ENCODE measurements at places on chromosomes 7 and 10.

- DNase-seq, result no peak
Observed at GRCh38 chr7:78323118-78323517, 524.5 kb downstream of the PHTF2 start.

DNA sequence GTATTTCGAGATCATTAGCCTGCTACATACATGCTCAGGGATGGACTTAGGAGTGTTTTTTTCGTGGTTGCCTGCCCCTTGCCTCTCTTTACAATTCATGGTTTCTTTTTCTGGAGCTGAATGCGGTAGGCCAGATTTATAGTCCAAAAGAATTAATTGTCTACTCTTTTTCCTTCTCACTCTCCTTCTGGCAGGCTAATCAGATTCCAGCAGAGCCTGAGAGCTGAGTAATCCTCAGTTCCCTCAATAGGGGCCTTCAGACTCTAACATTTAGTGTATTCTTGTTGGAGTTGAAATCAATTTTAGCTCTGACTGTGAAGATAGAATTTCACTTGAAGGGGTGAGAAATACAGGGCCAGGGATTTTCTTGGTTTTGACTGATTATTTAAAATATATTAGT lies 16.4 kb downstream of the SORCS3 start:
- no peak for DNase-seq

GRCh38 chr7:150479023-150479716 lies 28.7 kb downstream of the GIMAP8 start:
- peak; percentile 22 for DNase-seq

DNA sequence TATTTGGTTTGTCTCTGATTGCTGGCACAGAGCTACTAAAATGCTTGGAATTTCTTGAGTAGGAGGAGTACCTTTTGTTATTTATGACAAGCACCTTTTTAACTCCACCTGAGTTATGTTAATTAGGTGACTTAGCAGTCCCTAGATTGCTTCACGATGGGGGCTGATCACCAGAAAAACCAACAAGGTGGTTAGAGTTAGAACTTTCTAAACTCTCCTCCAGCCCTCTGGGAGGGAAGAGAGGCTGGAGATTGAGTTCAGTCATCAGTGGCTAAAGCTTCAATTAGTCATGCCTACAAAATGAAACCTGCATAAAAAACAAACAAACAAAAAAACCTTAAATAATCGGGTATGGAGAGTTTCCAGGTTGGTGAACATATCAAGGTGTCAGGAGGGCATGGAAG lies 23.6 kb upstream of the ING3 start:
- no peak for DNase-seq

GRCh38 chr7:107109955-107110354 lies 58.8 kb upstream of the HBP1 start:
- DNase-seq, result no peak

GRCh38 chr10:72228318-72228751 lies 12.3 kb upstream of the ASCC1 start:
- no peak for DNase-seq

GRCh38 chr10:121926671-121927317 lies 1.0 kb downstream of the ATE1 start:
- DNase-seq, result no peak

DNA sequence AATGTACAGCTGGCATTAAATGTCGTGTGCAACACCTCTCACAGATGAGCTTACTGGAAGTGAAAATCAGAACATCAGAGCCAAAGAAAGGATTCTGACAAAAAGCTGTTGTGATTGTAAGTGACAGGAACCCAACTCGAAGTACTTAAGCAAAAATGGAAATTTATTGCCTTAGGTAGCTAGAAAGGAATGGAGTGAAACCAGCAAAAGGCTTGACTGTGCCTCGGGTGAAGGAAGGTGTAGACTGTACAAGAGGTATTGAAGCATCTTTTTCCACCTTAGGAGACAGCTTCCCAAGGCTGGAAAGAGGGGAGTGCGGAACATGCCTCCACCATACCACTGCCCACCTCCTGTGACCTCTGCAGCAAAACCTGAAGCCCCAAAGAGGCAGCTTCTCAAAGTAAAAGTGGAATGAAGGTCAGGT lies 27.3 kb upstream of the ITGB1 start:
- no peak for DNase-seq

- no peak for DNase-seq
Observed at GRCh38 chr7:24609570-24609969, 36.3 kb downstream of the PALS2 start.

GRCh38 chr10:22945934-22946673 lies 18.3 kb downstream of the ARMC3 start:
- DNase-seq, result no peak

DNA sequence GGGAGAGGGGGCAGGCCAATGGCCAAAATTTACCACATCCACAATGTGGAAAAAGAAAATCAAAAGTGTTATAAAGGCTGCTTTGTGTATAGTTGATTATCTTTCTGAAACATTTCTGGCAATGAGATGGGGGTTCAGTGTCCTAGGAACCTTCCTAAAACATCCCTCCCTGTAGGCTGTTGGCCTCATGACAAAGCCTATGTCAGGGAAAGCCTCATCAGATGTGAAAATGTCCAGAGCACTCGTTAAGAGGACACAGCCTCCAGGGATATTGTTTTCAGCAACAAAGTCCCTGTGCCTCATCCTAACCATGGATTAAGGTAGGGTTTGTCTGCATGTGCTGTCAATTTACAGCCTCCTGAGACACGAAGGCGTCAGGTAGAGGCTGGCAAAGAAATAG lies 17.0 kb downstream of the SUN3 start:
- no peak for DNase-seq

DNA sequence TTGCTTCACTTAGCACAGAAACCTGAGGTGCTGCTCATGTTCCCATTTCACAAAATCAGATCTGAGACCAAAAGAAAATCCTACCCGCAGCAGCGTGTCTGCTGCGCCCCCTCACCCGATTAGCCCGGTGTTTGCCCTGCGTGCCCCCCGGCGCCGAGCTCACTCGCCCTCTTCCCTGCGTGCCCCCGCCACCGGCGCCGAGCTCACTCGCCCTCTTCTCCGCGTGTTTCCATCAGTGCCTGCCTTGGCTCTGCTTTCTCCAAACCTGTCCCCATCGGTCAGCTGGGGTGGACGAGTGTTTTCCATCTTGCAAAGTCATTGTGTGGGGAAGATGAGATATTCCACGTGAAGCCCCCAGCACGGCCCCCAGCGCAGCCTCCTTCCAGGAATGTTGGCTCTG lies 225.3 kb upstream of the PITRM1 start:
- DNase-seq, result no peak

GRCh38 chr7:73700069-73700423 lies 16.6 kb downstream of the BUD23 start:
- no peak for DNase-seq
